Stimulated activated CD4-positive, alpha-beta T cell treated with anti-CD3 and anti-CD28 coated beads, Interleukin-1b, Interleukin-23, amount 100 ng/mL, for 1 hour (primary cell): ENCODE measurements at places on chromosomes 12 and 14.

DNA sequence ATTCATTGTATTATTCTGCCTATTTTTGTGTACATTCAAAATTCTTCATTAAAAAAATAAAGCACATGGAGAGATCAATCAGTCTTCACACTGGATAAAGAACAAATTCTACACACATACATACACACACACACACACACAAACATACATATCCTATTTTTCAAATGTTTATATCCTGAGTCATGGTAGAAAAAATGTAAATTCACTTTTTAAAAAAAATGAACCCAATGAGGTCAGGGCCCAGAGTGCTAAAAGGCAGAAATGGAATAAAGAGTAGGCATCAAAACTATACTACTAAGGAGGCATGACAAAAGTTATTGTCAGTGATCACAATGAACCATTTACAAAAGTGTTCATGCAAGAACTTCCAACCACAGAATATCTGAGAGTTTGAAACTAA is 17.3 kb downstream of the GALC start:
- no peak for DNase-seq

GRCh38 chr12:121534495-121535148 is 46.2 kb downstream of the KDM2B start:
- no peak for DNase-seq

DNA sequence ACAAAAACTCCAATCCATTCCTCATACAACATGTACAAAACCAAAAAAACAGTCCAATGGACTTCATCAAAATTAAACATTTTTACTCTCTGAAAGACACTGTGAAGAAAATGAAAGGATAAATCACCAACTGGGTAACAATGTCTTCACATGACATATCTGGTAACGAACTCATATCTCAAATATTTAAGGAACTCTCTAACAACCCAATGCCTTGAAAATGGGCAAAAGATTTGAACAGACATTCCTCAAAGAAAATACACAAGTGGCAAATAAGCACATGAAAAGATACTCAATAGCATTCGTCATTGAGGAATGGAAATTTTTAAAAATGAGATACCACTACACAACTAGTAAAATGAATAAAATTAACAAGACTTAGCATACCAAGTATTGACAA is 198.7 kb upstream of the RASSF8 start:
- DNase-seq: no peak

DNA sequence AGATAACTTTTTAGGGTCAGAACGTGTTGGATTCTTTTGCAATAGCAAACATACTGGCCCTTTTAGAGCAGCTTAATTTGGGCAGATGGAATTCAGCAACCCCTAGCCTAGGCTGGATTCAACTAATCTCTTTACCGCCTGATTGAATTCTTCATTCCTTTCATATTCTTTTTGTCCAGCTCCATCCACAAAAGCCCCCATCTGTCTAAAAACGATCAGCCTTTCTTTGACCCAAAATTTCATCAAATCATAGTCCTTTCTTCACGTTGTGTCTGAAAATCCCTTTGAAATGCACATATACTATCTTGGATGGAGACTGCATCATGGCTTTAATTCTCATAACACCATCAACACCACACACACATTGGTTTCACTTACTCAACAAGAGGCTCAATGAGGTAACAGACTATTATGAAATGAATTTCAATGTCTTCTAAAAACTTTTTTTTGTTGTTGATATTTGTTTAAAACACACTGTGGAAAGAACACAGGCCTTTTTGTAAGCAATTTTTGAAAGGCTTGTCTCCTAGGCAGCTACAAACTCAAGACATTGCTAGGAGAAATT is 128.0 kb upstream of the EEA1 start:
- no peak for DNase-seq

DNA sequence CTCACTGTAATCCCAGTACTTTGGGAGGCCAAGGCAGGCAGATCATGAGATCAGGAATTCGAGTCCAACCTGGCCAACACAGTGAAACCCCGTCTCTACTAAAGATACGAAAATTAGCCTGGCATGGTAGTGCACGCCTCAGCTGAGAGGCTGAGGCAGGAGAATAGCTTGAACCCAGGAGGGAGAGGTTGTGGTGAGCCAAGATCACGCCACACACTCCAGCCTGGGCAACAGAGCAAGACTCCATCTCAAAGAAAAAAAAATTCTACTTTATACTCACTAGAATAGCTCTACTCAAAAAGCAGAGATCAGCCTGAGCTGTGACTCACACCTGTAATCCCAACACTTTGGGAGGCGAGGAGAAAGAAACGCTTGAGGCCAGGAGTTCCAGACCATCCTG is 17.1 kb downstream of the NUMB start:
- no peak for DNase-seq

DNA sequence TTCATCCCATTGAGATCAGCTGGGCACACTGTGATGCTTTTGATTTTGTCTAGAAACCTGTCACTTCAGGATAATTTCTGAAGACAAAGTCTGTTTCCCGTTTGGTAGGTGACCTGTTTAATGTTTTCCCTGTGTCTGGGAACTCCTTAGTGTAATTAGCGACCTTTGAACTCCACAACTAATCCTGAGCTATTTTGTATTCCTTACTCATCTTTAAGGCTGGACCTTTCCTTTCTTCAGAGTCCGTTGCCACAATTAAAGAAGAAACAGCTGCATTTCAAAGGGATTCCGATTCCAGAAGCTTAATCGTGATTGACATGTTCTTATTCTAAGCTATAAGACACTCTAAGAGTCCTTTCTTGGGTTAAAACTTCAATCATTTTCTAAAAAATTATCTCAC is 22.0 kb downstream of the AP5M1 start:
- DNase-seq: no peak

DNA sequence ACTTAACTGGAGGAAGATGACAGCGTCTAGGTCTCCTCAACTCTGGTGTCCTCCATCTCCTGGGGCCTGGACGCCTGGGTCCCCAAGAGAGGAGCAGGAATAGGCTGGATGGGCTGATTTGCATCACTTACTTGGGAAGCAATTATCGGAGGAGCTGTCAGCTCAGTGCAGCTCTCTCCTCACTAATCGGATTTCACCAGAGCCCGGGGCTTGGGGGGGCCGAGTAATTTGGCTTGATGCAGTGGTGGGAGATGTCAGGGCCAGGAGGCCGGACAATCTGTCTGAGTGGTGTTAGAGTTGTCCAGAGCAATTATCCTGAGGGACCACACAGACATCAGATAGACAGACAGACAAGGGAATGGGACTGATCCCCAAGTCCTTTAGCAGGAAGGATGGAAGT is 4.6 kb upstream of the SMUG1 start:
- DNase-seq: no peak

DNA sequence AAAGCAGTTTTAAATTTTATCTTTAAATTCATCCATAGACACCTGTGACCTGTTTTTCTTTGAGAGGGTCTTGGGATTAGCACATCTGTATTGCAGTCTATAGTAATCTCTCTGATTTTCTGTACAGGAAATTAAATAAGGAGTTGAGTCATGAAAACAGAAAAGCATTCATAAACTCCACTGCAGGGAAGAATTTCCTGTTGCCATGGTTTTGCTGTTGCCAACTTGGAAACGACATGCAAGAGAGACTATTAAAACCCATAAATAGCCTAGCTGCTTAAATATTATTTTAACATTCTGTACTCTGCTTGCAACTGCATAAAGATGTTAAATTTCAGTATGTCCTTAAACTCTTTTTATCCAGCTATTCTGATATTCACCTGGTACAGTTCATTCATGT is 281.0 kb upstream of the RGS6 start:
- no peak for DNase-seq

- peak; percentile 82 for DNase-seq
Observed at GRCh38 chr14:74608959-74609611, 3.0 kb downstream of the LTBP2 start.

GRCh38 chr12:43740511-43741100 is 18.0 kb downstream of the PUS7L start:
- DNase-seq: no peak

DNA sequence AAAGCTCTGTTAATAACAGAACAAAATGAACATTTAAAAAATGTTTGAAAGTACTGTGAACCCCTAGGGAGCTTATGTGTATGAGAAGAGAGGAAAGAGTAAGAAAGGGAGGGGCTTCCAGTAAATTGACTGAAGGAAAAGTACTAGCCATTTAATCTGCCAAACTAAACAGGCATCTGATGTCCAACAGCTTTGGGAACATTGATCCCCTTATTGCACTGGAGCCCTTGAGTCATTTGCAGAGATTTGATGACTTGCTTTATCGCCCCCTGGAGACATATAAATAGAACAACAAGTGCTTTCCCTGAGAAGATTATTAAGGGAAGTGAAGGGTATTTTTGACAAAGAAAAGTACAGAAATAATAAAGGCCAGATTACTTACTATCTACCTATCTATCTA is 319.3 kb upstream of the NOVA1 start:
- DNase-seq: no peak

- DNase-seq: no peak
Observed at GRCh38 chr14:89740241-89740640, 214.3 kb downstream of the EFCAB11 start.

- no peak for DNase-seq
Observed at GRCh38 chr12:122876731-122877130, 19.2 kb downstream of the VPS37B start.

DNA sequence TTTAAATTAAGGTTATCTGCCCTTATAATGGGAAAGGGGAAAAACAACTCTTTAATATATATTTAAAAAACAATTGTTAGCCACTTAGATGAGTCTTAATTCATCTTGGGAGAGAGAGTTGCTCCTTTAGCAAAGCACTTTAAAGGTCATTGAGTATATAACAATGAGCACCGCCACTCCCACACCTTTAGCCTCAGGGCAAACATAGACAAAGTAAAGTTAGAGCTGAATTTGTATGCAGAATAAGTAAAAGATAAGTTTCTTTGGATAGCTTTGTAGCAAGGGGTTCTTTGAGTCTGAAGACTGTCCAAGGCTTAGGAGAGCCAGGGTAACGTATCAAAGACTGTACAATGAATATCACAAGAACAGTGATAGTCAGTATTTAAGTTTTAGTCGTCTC is 728.8 kb upstream of the LMO3 start:
- no peak for DNase-seq

DNA sequence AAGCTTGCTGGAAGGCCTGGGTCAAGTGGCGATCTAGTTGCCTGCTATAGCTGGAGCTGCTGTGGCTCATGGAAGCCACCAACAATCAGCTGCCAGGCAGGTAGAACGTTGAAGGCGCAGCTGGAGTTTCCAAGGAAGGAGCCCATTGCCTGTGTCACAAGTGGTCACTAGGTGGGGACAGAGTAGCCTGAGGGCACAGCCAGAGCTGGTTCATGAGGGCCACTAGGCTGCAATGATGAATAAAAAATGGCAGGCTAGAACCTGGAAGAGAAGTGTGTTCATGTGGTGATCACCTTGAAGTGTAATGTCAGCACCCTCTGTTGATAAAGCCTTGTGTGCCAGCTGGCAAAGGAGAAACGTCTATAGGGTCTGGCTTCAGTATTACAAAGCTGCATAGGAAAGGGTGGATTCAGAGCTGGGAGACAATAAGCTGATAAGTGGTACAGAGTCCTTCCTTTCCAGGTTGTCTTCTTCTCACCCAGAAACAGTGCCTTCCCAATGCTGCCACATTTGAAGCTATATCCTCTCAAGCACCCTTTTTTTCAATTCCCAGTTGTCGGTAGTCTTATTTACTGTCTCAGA is 165.8 kb downstream of the EMP1 start:
- DNase-seq: no peak

GRCh38 chr14:105389534-105389933 is 8.8 kb upstream of the TEX22 start:
- no peak for DNase-seq

DNA sequence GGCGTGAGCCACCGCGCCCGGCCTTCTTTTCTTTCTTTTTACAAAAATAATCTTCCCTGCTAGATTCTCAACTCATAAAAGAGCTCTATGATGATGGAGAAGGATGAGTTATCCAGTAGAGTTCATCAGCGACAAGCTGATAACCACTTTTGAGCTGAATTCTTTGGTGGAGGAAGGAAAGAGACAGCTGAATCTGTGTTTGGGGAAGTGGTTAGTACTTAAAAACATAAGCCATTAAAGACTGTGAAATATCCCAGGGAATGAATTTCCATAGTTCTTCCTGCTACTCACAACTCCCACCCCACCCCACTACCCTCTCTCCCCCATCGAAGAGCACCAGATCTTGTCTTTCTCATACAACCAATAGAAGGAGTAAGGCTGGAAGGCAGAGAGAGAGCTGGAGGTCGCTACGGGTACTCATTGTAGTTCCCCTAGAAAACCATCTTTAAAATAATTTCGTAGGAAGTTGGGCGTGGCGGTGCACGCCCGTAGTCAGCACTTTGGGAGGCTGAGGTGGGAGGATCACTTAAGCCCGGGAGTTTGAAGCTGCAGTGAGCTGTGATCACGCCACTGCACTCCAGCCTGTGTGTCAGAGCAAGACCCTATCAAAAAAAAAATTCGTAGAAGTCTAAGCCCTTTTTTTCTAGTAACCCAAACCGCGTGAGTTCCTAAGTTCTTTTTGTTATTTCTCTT is 647 bp upstream of the ESPL1 start:
- DNase-seq: no peak

GRCh38 chr12:38113991-38114390 is 202.6 kb upstream of the ALG10B start:
- DNase-seq: no peak

DNA sequence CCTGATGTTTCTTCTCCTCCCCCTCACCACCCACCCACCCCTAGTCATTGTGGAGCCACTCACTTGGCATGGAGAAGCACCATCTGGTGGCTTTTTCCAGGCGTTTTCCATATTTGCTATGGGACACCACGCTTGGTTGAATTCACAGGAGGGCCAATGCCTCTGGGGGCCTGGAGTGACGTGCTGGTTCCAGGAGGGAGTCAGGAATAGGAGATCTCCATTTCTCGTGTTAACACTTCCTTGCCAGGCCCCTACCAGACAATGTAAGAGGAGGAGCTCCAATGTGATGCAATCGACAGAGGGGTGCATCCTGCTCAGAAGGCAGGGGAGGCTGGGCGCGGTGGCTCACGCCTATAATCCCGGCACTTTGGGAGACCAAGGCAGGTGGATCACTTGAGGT is 21.6 kb upstream of the TESC start:
- no peak for DNase-seq

DNA sequence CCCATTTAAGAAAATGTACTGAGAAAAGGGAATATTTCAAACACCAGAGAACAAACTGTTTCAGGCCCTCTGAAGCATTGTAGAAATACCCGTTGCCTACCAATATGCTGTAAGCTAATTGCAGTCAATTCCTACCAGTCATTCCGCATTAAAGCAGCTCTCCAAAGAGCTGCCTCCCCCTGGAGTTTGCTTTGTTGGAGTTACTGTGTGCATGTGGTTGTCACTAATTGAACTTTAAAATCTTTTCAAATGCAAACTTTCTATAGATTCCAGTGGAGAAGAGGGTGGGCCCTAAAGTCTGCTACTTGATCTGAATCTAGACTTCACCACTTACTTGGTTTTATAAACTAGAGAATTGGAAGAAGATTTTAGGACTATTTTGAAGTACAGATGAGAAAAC is 112.7 kb downstream of the PLXNC1 start:
- DNase-seq: no peak

DNA sequence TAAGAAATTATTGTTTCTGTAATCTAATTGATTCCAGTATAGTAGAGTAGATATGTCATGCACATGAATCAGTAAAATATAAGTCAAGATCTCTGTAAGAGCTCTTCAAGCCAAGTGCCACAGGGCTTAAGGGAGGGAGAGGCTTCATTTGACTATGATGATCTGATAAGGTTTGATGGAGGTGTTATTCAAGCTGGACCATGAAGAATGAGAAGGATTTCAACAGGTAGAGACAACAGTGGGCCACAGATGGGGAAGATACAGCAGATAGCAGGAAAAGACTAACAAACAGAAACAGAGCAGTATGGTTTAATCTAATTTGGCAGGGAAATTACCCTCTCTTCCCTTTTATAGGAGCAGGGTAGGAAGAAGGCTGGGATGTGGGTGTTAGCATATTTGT is 40.6 kb upstream of the FKBP4 start:
- no peak for DNase-seq

GRCh38 chr12:58359084-58359483 is 417.7 kb downstream of the ATP23 start:
- no peak for DNase-seq
